ENCODE measurements at places on chromosomes 16 and 17.

GRCh38 chr16:74817851-74818250 is 43.2 kb upstream of the FA2H start:
- no peak for DNase-seq

DNA sequence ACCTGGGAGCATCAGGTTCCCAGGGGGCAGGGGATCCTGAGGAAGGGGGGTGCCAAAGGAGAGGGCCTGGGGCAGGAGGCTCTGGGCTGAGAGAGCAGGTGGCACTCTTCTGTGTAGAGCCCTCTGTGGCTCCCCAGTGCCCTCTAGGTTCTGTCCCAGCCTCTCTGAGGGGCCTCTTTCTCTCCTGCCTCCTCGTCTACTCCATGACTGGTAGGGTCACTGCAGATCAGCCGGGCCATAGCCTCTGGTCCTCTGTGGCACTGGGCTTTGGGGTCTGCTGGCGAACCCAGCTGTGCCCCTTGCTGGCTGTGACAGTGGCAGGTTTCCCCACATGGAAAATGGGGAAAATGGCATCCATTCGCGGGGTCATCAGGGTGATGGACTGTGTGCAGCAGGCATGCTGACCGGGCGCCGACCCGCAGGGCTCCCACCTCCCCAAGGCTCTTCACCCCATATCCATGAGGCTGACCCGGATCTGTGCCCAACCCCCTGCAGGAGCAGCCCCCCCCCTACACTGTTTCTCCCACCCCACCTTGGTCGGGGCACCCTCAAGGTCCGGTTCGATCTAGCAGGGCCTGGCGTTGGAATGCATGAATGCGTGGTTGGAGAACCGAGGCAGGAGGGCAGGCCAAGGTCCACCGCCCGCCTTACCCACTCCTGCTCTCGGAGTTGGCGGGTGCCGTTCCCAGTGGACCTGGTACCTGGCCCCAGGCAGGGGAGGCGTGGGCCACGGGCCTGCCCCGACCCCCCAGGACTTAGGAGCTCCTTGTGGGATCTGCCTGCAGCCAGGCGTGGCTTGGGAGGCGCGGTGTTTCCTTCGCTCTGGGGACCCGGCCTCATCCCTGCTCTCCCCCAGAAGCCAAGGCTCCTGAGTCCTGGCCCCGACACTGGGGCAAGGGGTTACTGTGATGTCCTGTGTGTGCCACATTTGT is 6.5 kb downstream of the GLIS2 start:
- DNase-seq: no peak

GRCh38 chr16:56349711-56350161 is 75.6 kb downstream of the AMFR start:
- DNase-seq: no peak

GRCh38 chr17:27920569-27920968 is 27.4 kb upstream of the LYRM9 start:
- no peak for DNase-seq

- no peak for DNase-seq
These were observed 1.3 kb downstream of the FUS start for GRCh38 chr16:31181102-31181830.

GRCh38 chr17:6139447-6139832 is 69.3 kb downstream of the WSCD1 start:
- DNase-seq: no peak

DNA sequence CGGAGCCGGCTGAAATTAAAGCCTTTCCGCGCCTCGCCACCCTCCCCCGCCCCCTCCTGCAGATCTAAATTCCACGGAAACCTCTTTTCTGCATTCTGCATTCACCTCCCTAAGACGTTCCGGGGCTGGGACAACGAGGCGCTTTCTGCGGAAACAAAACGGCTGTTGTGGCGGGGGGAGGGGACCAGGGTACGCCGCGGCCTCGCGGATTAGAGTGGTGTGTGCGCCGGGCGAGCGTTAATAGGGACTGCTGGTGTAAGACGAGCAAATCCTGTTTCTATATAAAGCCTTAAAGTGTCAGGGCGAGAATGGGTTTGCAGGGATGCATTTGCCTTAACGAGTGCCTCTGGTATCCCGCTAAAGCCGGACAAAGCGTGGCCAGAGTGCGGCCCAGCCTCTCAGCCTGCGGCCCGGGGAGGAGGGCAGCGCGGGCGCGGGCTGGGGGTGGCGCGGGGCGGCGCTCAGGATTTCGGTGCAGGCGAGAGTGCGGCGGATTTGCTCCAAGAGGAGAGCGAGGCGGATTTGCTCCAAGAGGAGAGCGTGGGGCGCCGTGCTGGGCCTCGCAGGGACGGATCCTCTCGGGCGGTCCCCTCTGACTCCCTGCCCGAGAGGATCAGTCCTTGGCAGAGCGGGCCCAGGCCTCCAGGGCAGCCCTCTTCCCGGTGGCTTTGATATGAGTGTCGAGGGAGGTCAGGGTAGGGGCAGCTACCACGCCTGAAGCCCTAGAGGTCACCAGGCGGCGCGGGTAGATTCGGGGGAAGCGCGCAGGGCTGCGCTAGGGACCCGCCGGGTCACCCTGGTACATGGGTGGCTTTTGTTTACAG is 5.1 kb downstream of the BAHCC1 start:
- DNase-seq: no peak

- DNase-seq: no peak
These were observed 205.5 kb upstream of the MON1B start for GRCh38 chr16:76985392-76986045.

DNA sequence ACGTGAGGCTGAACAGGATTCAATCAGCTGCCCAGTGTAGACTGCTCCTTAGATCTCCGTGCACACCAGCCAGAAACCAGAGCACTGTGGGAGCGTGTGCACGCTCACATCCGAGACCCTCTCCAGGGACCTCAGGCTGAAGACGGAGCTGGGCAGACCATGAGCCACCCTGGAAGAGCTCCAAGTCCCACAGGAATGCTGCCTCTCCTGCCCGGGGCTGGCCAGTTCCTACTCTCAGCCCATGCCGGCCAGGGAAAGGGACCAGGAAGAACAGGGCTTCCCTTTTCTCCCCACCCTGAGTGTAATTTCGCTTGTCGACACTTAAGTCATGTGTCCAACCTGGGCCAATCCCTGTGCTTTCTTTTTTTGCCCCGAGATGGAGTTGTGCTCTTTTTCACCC is 6.9 kb downstream of the ALYREF start:
- no peak for DNase-seq

DNA sequence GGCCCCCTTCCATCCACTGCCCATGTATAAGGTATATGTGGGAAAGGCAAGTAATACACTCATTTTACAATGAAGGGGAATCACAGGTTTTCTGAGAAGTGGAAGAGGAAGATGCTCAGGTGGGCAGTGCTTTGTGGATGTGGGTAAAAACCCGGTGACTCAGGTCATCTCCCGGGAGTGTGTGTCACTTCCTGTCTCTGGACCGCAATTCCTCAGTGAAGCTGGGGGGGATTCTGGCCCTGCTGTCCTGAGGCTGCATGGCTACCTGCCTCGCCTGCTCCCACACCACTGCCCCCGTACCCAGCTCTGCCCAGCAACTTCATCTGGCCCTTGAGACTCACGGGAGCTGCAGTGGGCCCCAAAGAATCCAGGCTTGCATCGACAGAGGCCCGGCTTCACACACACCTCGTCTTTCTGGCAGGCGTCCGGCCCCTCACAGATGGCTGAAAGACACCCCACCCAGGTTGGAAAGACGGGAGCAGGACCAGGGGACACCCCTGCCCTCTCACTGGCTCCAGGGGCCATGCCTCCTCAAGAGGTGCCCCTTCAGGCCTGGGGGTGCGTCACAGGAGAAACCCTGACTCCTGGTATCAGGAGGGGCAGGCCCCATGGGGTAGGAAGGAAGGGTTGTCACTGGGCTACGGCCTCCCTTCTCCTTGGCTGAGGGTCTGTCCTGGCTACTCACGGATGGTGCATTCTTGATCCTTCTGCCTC is 882 bp downstream of the SCARF1 start:
- no peak for DNase-seq

- no peak for DNase-seq
These were observed 367.6 kb upstream of the ERCC4 start for GRCh38 chr16:13552062-13552959.

DNA sequence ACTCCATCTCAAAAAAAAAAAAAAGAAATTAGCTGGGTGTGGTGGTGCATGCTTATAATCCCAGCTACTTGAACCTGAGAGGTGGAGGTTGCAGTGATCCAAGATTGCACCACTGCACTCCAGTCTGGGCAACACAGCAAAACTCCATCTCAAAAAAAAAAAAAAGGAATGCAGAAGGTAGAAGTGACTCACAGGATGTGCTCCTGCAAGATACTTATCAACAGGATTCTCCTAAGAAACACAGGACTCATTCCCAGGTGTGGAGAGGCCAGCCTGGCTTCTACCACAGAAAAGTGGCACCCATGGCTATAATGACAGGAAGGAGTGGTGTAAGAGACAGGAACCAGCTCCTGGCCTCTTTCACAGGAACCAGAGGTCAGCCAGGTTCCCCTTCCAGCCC is 13.8 kb downstream of the ELMO3 start:
- no peak for DNase-seq

- no peak for DNase-seq
These were observed 30.5 kb downstream of the TMEM98 start for GRCh38 chr17:32958418-32958817.

DNA sequence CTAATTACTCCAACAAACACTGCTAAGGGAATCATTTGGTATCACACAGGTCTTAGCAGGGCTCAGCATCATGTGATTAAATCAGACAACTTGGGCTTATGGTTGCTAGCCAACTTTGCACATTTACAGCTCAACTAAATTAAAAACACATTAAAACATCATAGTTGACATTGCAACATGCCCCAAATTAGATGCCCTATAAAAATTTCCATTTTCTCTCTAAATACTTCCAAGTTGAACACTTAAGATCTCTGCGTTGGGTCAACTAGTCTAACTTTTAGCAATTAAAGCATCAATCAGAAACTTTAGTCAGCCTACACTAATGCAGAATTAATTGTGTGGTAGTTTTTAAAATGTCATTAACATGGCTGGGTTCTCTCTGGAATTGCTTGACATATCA is 12.1 kb downstream of the DNAJC7 start:
- DNase-seq: no peak

DNA sequence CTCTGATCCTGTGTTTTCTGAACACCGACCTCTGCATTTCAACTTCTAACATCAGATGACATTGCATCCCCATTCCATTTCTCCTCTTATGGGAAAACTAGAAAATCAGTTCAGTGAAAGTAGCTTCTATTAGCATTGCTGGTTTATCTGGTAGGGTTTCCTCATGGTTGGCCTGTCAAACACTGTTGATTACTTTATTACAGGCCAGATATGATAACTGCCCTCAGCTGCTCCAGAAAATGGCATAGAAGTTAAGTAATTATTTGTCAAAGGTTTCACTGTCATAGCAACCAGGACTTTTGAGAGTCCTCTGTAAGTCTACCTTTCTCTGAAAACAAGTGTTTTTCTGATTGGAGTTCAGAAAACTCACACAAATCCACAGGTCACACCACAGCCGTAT is 3.0 kb downstream of the GFOD2 start:
- DNase-seq: no peak

- no peak for DNase-seq
These were observed 106.9 kb downstream of the RGS9 start for GRCh38 chr17:65243838-65244625.

GRCh38 chr17:39351508-39351907 is 49.9 kb downstream of the FBXL20 start:
- DNase-seq: no peak

DNA sequence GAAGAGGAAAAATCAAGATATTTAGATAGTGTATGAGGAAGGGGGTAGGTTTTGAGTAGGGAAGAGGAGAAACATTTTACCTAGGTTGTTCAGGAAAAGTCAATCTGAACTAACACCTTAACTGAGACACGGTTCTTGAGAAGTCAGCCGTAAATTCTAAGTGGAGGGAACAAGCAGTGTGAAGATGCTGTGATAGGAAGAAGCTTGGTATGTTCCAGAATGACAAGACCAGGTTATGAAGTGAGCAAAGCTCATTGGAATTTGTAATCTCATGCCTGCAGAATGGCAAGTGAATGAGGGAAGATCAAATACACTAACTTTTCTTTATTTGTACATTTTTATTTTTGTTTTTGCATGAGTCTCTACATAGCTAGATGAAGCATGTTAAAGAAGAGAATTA is 307.6 kb downstream of the ZFHX3 start:
- no peak for DNase-seq

- DNase-seq: peak; percentile 62
These were observed 14.0 kb downstream of the VPS53 start for GRCh38 chr17:700504-701094.

- peak; percentile 63 for DNase-seq
These were observed 27.4 kb downstream of the EMP2 start for GRCh38 chr16:10552998-10553491.

DNA sequence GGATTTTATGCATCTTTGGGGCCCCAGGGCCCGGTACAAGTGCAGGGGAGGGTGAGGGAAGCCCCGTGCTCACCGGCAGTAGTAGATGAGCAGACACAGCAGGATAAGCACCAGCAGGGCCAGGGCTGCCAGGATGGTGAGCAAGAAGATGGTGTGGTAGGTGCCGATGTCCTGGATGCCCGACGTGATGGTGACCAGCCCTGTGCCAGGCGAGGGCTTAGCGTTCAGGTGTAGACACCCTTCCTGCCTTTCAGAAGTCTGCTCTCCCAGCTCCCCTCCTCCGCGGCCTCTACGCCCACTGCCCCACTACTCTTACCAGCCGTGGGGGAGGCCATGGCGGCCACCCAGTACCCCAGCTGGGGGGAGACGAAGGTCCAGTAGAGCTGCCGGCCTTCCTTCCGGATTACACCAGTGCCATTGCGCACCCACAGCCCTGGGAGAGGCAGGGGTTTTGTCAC is 8.0 kb downstream of the FAM171A2 start:
- DNase-seq: no peak

- no peak for DNase-seq
These were observed 28.9 kb downstream of the COX10 start for GRCh38 chr17:14098246-14098645.

DNA sequence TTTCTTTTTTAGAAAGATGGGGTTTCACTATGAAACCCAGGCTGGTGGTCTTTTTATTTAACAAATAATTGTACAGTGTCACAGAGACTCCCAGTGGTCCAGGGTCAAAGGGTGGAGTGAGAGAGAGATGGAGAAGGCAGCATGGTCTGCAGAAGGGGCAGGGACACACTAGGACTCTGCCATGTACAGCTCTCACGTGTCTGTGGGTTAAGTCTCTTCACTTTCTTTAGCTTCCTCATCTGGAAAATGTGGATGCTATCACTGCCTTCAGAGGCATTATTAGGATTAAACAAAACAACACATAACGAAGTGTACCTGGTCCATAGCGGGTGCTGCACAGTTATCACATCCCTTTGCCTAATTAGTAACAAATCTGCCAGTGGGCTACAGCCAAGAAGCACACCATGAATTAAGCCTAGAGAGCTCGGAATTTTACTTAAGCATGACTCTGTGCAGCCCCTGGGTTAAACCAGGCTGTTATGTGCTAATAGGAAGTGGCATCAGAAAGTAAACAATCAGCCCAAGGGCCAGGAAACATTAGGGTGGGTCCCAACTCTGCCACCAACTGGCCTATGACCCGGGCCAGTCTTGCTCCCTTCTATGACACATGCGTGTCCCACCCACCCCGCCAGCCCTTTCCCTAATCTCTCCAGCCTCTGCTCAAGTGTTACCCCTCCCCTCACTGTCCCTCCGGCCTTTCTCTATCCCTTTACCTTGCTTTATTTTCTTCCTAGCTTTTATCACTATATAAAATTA is 13.9 kb downstream of the TOP3A start:
- DNase-seq: no peak

GRCh38 chr17:36856903-36857381 is 80.3 kb upstream of the LHX1 start:
- no peak for DNase-seq
